Transverse colon (tissue), 4 donors: ENCODE measurements at places on chromosomes 4 and X. TPM values are rescaled to one million over a fixed set of nuclear protein-coding genes. Genes with fewer than 3 reads are reported as not detected.

TRIM60 gene
- total RNA-seq: not detected

FAT1 gene
- total RNA-seq: 477 TPM

CXCL9 gene
- total RNA-seq: 2.5 TPM

- peaks cover 13% of the 10 kb centered on the region for H3K4me1 ChIP-seq
- no peak for DNase-seq
- H3K36me3 ChIP-seq: no peaks in the 10 kb centered on the region
Observed at GRCh38 chrX:10617186-10617998, 3.0 kb downstream of the MID1 start.

- H3K27ac ChIP-seq: no peak overlapping the region
- H3K4me3 ChIP-seq: no peak overlapping the region
- H3K4me1 ChIP-seq: no peaks in the 10 kb centered on the region
- H3K27me3 ChIP-seq: no peaks in the 10 kb centered on the region
- no peaks in the 10 kb centered on the region for H3K36me3 ChIP-seq
Observed at GRCh38 chr4:127852661-127853060, 28.0 kb upstream of the PLK4 start.

GRCh38 chr4:76822303-76822702 lies 75.6 kb downstream of the SOWAHB start:
- H3K4me1 ChIP-seq: no peaks in the 10 kb centered on the region
- H3K27me3 ChIP-seq: no peaks in the 10 kb centered on the region
- no peak overlapping the region for H3K4me3 ChIP-seq
- no peaks in the 10 kb centered on the region for H3K36me3 ChIP-seq
- no peak overlapping the region for H3K27ac ChIP-seq

GRCh38 chrX:78708262-78708661 lies 39.3 kb upstream of the LPAR4 start:
- H3K4me1 ChIP-seq: no peaks in the 10 kb centered on the region
- H3K36me3 ChIP-seq: no peaks in the 10 kb centered on the region
- no peak overlapping the region for H3K4me3 ChIP-seq

DNA sequence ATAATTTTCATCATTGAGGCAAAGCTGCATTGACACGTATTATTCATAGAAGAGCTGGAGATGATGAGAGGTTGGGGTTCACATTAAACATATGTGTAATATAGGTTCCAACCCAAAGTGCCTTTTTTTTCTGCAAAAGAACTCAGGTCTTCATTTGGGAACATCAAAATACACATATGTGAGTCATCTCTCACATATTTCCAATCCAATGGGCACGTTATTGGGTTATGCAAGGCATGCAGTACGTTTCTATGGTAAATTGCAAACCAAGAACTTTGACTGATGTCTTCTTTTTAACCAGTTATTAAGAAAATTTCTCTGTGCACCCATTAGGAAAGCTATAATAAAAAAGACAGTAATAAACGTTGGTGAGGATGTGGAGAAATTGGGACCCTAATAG lies 150.3 kb upstream of the FAM9B start:
- no peak overlapping the region for H3K27ac ChIP-seq
- no peak overlapping the region for H3K4me3 ChIP-seq
- H3K4me1 ChIP-seq: no peaks in the 10 kb centered on the region
- H3K27me3 ChIP-seq: no peaks in the 10 kb centered on the region
- no peak for DNase-seq

- H3K4me3 ChIP-seq: no peak overlapping the region
- H3K27me3 ChIP-seq: no peaks in the 10 kb centered on the region
- peaks cover 29% of the 10 kb centered on the region for H3K4me1 ChIP-seq
- H3K36me3 ChIP-seq: no peaks in the 10 kb centered on the region
Observed at GRCh38 chr4:155950461-155950860, 3.2 kb downstream of the CTSO start.

DNA sequence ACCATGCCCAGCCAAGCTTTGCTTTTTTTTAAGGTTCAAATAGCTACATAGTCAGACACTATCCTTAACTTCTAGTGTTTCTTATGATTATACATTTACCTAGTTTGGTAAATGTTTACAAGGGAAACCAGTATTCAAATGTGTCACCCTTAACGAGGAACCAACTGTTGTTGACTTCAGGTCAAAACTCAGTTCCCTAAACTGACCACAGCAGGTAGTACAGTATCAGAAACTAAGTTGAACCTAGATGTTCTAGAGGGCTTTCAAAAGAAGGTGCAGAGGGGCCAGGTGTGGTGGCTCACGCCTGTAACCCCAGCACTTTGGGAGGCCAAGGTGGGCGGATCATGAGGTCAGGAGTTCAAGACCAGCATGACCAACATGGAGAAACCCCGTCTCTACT lies 11.3 kb downstream of the GPC4 start:
- no peaks in the 10 kb centered on the region for H3K27me3 ChIP-seq
- DNase-seq: no peak
- no peaks in the 10 kb centered on the region for H3K36me3 ChIP-seq
- H3K4me1 ChIP-seq: no peaks in the 10 kb centered on the region
- no peak overlapping the region for H3K27ac ChIP-seq

GRCh38 chr4:40238008-40238699 lies 41.3 kb downstream of the RHOH start:
- no peaks in the 10 kb centered on the region for H3K4me1 ChIP-seq
- DNase-seq: no peak
- H3K4me3 ChIP-seq: no peak overlapping the region
- no peaks in the 10 kb centered on the region for H3K27me3 ChIP-seq
